ENCODE measurements at places on chromosomes 4 and X. TPM values are rescaled to one million over a fixed set of nuclear protein-coding genes. Genes with fewer than 3 reads are reported as not detected.

DNA sequence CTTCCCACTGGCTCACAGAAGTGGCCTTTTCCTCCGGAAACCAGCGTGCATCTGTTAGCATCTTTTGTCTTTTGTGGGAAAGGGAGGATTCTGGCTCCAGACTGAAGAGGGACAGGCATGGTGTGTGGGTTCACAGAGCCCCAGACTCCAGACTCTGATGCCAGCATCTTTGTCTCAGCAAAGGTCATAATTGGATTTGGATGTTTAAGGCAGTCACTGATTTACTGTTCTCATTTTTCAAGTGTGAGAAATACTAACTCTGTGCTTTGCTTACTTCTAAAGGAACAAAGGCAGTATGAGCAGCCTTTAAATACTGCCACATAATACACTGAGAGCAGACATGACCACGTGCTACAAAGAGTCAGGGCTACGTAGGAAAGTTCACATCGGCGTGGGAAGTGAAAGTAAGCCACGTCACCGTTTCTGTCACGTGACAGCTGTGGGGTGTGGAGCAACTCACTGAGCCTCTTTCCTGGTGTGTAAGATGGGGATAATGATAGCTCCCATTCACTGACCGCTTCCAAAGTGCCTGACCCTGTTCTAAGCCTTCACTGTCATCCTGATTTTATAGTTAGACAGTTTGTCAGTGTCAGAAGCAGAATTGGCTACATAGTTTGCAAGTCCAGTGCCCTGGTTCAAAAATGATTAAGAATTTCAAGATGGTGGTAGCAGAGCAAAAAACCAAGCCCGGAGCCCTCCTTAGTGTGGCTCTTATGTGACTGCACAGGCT is 24.8 kb upstream of the TMSB4X start:
- DNase-seq, result peak; percentile 92
- H3K27me3 ChIP-seq, result no peaks in the 10 kb centered on the region

The GPR50 gene
- total RNA-seq, result not detected

DNA sequence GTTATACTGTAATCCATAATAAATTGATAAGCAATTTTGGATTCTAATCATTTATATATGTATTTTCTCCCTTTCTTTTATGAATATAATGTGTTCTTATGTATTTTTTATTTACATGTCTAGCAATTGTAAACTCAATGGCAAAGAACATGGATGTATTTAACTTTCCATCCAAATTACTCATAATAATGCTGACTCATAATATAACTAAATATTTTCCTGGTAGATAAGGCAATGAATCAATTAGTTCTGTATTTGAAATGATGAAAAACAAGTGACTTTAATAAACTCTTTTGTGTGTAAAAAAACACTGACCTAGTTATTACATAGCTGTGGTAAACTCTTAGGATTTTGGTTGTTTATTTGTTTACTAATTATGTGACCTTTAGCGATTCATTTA is 211.2 kb downstream of the DTHD1 start:
- H3K27ac ChIP-seq, result no peak overlapping the region
- H3K4me3 ChIP-seq, result no peak overlapping the region
- H3K36me3 ChIP-seq, result no peaks in the 10 kb centered on the region
- no peaks in the 10 kb centered on the region for H3K4me1 ChIP-seq
- H3K27me3 ChIP-seq, result no peaks in the 10 kb centered on the region

- H3K36me3 ChIP-seq, result no peaks in the 10 kb centered on the region
- H3K27ac ChIP-seq, result no peak overlapping the region
- DNase-seq, result no peak
- no peak overlapping the region for H3K4me3 ChIP-seq
- no peaks in the 10 kb centered on the region for H3K27me3 ChIP-seq
- H3K4me1 ChIP-seq, result peaks cover 1% of the 10 kb centered on the region
Measured at GRCh38 chr4:143369552-143369951, 32.9 kb downstream of the GAB1 start.

DNA sequence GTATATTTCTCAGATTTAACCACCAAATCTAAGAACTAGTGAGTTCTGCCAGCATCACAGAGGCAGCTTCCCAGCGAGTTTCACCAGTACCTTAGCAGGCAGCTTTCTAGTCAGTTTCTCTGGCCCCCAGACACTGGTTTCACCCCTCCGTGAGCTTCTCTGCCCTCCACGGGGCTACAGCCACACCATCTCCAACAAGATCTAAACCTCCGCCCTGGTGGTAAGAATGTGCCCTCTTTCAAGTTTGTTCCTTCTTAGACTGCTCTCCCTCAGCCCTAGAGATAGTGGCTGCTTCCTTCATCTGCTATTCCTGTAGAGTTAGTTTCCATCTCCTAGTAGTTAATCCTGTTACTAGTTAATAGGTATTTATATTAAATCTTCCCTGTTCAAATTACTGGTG is 60.5 kb upstream of the TAB3 start:
- no peak for DNase-seq
- no peaks in the 10 kb centered on the region for H3K27me3 ChIP-seq
- no peaks in the 10 kb centered on the region for H3K36me3 ChIP-seq
- H3K4me1 ChIP-seq, result no peaks in the 10 kb centered on the region
- H3K4me3 ChIP-seq, result no peak overlapping the region

The OTC gene
- not detected for total RNA-seq

GRCh38 chr4:21753084-21753760 is 195.3 kb downstream of the KCNIP4 start:
- no peaks in the 10 kb centered on the region for H3K36me3 ChIP-seq
- H3K4me1 ChIP-seq, result no peaks in the 10 kb centered on the region
- H3K27me3 ChIP-seq, result no peaks in the 10 kb centered on the region
- H3K27ac ChIP-seq, result no peak overlapping the region
- DNase-seq, result no peak

DNA sequence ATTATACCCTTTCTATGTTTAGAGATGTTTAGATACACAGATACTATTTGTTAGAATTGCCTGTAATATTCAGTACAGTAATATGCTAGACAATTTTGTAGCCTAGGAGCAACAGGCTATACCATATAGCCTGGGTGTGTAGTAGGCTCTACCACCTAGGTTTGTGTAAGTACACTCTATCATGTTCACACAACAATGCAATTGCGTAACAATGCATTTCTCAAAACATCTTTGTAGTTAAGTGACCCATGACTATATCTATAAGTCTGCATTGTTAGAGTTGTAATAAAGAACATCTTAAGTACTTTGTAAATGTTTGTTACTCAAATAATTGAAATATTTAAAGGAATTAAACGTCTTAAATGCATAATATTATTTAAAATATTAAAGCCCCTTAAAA is 379.3 kb downstream of the PPP3CA start:
- no peaks in the 10 kb centered on the region for H3K36me3 ChIP-seq
- no peak overlapping the region for H3K27ac ChIP-seq
- H3K4me1 ChIP-seq, result no peaks in the 10 kb centered on the region

The PTCHD1 gene
- not detected for total RNA-seq

DNA sequence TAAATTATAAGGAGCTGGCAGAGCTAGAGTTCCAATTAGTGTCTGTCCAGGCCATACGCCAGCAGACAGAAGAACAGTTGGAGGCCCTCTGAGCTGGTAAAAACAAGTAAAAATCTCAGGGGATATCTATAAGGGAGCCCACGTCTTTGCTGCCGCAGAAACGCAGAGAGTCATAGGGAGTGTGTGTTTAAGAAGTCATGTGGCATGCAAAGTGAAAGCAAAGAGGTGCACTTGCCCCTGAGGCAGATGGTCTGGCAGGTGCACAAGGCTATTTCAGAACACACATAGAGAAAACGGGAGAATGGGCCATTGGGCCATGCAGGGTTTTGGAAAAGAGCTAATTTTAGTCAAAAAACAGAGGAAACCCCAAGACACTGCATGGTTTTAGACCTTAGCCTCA is 92.7 kb downstream of the NAP1L3 start:
- no peak overlapping the region for H3K27ac ChIP-seq
- H3K36me3 ChIP-seq, result no peaks in the 10 kb centered on the region
- no peak overlapping the region for H3K4me3 ChIP-seq
- DNase-seq, result no peak

The TLR2 gene
- total RNA-seq, result under 0.01 TPM

GRCh38 chr4:43763029-43763610 is 685.5 kb downstream of the KCTD8 start:
- H3K36me3 ChIP-seq, result no peaks in the 10 kb centered on the region
- no peaks in the 10 kb centered on the region for H3K4me1 ChIP-seq
- no peak overlapping the region for H3K4me3 ChIP-seq
- H3K27me3 ChIP-seq, result no peaks in the 10 kb centered on the region

- H3K4me3 ChIP-seq, result no peak overlapping the region
- no peaks in the 10 kb centered on the region for H3K27me3 ChIP-seq
- DNase-seq, result no peak
- H3K4me1 ChIP-seq, result no peaks in the 10 kb centered on the region
- no peak overlapping the region for H3K27ac ChIP-seq
Measured at GRCh38 chrX:144006811-144007210, 122.9 kb downstream of the UBE2NL start.

The USP46 gene
- total RNA-seq, result 15.4 TPM

The FGFBP2 gene
- total RNA-seq, result not detected

GRCh38 chr4:184712322-184712721 is 21.6 kb downstream of the CENPU start:
- H3K4me1 ChIP-seq, result no peaks in the 10 kb centered on the region
- H3K36me3 ChIP-seq, result peaks cover 1% of the 10 kb centered on the region
- H3K27me3 ChIP-seq, result no peaks in the 10 kb centered on the region
- DNase-seq, result no peak
- no peak overlapping the region for H3K4me3 ChIP-seq
- no peak overlapping the region for H3K27ac ChIP-seq

GRCh38 chrX:68889249-68889648 is 60.4 kb downstream of the EFNB1 start:
- no peak overlapping the region for H3K27ac ChIP-seq
- no peak overlapping the region for H3K4me3 ChIP-seq
- H3K36me3 ChIP-seq, result no peaks in the 10 kb centered on the region
- peaks cover 60% of the 10 kb centered on the region for H3K27me3 ChIP-seq

DNA sequence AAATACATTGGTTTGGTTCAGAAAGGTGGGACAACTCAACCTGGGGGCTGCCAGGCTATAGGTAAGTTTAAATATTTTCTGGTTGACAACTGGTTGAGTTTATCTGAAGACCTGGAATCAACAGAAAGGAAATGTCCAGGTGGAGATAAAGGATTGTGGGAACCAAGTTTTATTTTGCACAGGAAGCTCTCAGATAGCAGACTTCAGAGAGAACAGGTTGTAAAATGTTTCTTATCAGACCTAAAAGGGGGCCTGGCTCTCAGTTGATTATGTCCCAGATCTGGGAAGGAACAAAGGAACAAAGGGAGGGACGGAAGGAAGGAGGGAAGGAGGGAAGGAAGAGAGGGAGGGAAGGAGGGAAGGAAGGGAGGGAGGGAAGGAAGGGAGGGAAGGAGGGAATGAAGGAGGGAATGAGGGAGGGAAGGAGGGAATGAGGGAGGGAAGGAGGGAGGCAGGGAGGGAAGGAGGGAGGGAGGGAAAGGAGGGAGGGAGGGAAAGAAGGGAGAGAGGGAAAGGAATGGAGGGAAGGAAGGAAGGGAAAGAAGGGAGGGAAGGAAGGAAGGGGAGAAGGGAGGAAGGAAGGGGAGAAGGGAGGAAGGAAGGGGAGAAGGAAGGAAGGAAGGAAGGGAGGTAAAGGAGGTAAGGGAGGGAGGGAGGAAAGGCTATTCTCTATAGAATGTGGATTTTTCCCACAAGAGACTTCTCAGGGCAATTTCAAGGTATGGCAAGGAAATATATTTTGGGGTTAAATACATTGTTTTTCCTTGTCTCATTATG is 186.7 kb downstream of the DHRSX start:
- H3K27ac ChIP-seq, result no peak overlapping the region
- no peak for DNase-seq
- no peaks in the 10 kb centered on the region for H3K27me3 ChIP-seq
- H3K36me3 ChIP-seq, result no peaks in the 10 kb centered on the region
- peaks cover 2% of the 10 kb centered on the region for H3K4me1 ChIP-seq

- no peak overlapping the region for H3K27ac ChIP-seq
- H3K4me1 ChIP-seq, result peaks cover 8% of the 10 kb centered on the region
- H3K27me3 ChIP-seq, result no peaks in the 10 kb centered on the region
- no peak for DNase-seq
Measured at GRCh38 chr4:182648766-182649165, 268.4 kb downstream of the DCTD start.

DNA sequence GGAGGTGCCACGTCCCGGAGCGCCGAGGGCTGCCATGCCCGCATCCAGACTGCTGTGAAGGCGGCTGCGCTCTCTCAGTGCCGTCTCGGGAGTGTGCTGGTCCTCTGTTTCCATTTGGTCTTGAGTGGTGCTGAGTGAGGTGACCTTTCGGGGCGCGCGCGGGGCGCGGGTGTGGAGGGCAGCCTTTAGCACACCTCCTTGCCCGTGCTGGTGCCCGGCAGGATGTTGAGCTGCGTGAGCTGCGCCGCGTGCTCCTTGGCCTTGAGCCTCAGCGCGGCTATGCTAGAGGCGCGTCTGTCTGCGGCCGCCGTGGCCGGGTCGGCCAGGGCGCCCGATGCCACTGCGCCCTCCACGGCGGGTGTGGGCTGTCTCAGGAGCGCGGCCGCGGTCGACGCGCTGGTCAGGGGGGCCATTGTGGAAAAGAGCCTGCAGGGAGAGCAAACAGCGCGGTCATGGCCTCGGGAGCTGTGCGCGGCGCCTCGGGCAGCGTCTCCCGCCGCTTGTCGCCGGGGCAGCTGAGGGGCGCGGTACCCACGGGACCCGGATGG is 11.2 kb downstream of the ARX start:
- no peaks in the 10 kb centered on the region for H3K36me3 ChIP-seq
- H3K4me3 ChIP-seq, result peak overlapping the region; percentile 14
- peaks cover 72% of the 10 kb centered on the region for H3K27me3 ChIP-seq
- H3K27ac ChIP-seq, result no peak overlapping the region
- H3K4me1 ChIP-seq, result no peaks in the 10 kb centered on the region

DNA sequence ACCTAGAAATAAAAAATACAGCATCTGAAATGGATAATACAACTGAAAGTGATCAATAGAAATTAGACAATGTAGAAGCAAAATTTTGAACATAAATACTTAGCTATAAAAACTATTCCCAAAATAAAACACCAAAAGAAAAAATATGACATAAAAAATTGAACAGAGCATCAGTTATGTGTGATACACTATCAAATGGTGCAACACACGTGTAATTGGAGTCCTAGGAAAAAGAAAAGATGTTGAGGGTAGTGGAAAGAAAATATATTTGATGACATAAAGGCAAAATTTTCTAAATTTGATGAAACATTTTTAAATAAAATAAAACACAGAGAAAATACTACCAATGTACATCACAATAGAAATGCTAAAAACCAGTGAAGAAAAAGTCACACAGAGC is 63.1 kb downstream of the NPY2R start:
- no peak overlapping the region for H3K27ac ChIP-seq
- no peak overlapping the region for H3K4me3 ChIP-seq
- no peaks in the 10 kb centered on the region for H3K27me3 ChIP-seq
- no peaks in the 10 kb centered on the region for H3K36me3 ChIP-seq
- no peaks in the 10 kb centered on the region for H3K4me1 ChIP-seq

The AKAP4 gene
- not detected for total RNA-seq

Measured in IMR-90 (cell line).